ENCODE measurements at places on chromosomes 7 and 10.

DNA sequence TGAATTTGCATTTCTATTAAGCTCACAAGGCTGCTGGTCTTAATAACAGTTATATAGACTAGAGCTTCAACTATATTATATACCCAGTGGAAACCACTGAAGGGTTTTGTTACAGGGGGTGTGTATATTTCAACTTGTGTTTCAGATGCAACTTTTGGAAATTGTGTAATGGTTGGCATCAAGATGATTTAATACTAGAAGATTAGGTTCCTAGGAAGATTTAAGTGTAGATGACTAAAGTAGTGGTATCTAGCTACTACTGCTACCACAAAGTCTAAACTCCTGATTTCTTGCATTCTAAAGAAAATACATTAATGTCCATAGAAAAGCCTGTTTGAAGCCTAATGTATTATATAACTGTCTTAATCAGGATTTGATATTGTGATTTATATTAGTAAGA is 30.2 kb downstream of the AHR start:
- peaks cover 48% of the 10 kb centered on the region for H3K36me3 ChIP-seq
- H3K27me3 ChIP-seq: no peaks in the 10 kb centered on the region
- DNase-seq: no peak
- H3K4me3 ChIP-seq: no peak overlapping the region

GRCh38 chr10:49664006-49664841 is 15.2 kb upstream of the C10orf53 start:
- no peak overlapping the region for H3K27ac ChIP-seq
- H3K4me1 ChIP-seq: no peaks in the 10 kb centered on the region
- no peaks in the 10 kb centered on the region for H3K36me3 ChIP-seq
- H3K4me3 ChIP-seq: no peak overlapping the region
- DNase-seq: no peak

DNA sequence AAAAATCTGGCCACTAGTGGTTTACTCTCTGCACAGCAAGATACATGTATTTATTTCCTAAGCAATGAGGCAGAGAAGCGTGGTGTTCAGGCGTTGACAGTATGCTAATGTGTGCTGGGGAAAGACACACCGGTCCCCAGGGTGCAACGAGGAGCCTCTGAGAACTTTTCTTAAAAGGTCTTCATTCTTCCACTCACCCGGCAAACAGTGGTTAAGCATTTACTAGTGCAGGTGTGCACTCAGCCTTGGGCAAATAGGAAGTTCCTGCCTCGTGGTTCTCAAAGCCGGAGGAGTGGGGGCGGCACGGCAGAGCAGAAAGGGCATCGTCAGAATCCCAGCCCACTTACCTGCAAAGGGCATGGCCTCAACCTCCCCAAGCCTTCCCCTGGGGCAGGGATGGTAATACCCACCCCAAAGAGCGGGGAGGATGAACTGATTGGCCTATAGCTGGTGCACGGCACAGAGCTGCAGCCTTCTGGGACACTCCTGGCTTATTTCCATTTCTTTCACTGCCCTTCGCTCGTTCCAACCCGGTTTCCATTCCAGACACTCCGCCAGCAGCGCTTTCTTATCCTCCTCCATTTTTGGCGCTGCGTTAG is 184.3 kb upstream of the CTBP2 start:
- no peak overlapping the region for H3K4me3 ChIP-seq
- no peaks in the 10 kb centered on the region for H3K4me1 ChIP-seq
- no peaks in the 10 kb centered on the region for H3K36me3 ChIP-seq
- no peak for DNase-seq

- H3K4me3 ChIP-seq: no peak overlapping the region
- DNase-seq: no peak
- H3K27me3 ChIP-seq: peaks cover 6% of the 10 kb centered on the region
- no peak overlapping the region for H3K27ac ChIP-seq
These were observed 20.5 kb upstream of the INPP5A start for GRCh38 chr10:132516771-132517725.

DNA sequence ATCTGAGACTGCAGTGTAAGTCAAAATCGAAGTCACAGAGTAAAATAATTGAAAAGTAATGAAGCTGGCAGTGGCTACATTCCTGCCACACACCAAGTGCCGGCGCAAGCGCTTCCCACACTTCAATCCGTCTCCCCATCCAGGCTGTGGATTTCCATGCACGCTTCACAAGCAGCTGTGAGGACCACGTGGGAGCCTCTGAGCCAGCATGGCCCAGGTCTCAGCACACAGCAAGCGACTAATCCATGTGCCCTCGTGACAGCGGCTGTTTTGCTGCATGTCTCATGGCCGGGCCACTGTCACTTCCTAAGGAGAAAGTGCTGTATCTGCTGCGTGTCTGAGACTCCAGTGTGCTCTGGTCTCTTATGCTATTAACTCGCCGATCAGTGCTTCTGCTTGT is 566.9 kb downstream of the DNAJB6 start:
- H3K4me1 ChIP-seq: no peaks in the 10 kb centered on the region
- no peak overlapping the region for H3K4me3 ChIP-seq
- H3K27ac ChIP-seq: no peak overlapping the region
- DNase-seq: no peak

- no peaks in the 10 kb centered on the region for H3K27me3 ChIP-seq
- no peaks in the 10 kb centered on the region for H3K4me1 ChIP-seq
- no peak overlapping the region for H3K27ac ChIP-seq
- no peaks in the 10 kb centered on the region for H3K36me3 ChIP-seq
- no peak for DNase-seq
- H3K4me3 ChIP-seq: no peak overlapping the region
These were observed 41.3 kb upstream of the AGMO start for GRCh38 chr7:15603124-15603523.

- H3K4me3 ChIP-seq: no peak overlapping the region
- H3K27me3 ChIP-seq: no peaks in the 10 kb centered on the region
- peaks cover 55% of the 10 kb centered on the region for H3K4me1 ChIP-seq
These were observed 89.5 kb downstream of the PRKCQ start for GRCh38 chr10:6490614-6491013.

GRCh38 chr10:127243490-127244272 is 47.3 kb upstream of the INSYN2A start:
- peak; percentile 16 for DNase-seq
- no peaks in the 10 kb centered on the region for H3K36me3 ChIP-seq
- no peaks in the 10 kb centered on the region for H3K4me1 ChIP-seq
- H3K27me3 ChIP-seq: no peaks in the 10 kb centered on the region
- H3K4me3 ChIP-seq: no peak overlapping the region

- H3K36me3 ChIP-seq: peaks cover 63% of the 10 kb centered on the region
- no peaks in the 10 kb centered on the region for H3K4me1 ChIP-seq
These were observed 54.5 kb downstream of the CUL2 start for GRCh38 chr10:35035606-35036005.

- H3K4me1 ChIP-seq: no peaks in the 10 kb centered on the region
- H3K27me3 ChIP-seq: no peaks in the 10 kb centered on the region
- no peak overlapping the region for H3K27ac ChIP-seq
- no peaks in the 10 kb centered on the region for H3K36me3 ChIP-seq
These were observed 19.1 kb downstream of the CDC14C start for GRCh38 chr7:48943279-48943990.

DNA sequence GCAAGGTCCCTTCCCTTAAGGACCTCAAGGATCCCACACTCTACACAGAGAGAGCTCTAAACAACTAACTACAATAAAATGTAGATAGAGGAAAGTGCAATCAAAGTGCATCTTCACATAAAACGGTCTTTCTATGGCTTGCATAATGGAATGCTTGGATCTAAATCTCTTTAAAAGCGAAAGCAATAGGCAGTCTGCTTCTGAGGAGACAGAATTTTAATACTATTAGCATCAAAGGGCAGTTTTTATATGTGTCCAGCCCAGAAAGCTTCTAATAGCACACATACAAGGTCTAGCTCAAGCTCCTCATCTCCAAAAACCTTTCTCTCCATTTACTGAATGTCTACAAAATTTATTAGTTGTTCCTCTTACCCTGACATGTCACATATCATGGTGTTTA is 101.5 kb upstream of the C1GALT1 start:
- no peaks in the 10 kb centered on the region for H3K27me3 ChIP-seq
- H3K36me3 ChIP-seq: no peaks in the 10 kb centered on the region
- H3K4me3 ChIP-seq: no peak overlapping the region
- H3K27ac ChIP-seq: no peak overlapping the region

GRCh38 chr7:118352867-118353453 is 128.5 kb downstream of the ANKRD7 start:
- H3K4me3 ChIP-seq: no peak overlapping the region
- H3K27ac ChIP-seq: no peak overlapping the region
- no peak for DNase-seq
- no peaks in the 10 kb centered on the region for H3K27me3 ChIP-seq
- H3K4me1 ChIP-seq: no peaks in the 10 kb centered on the region
- no peaks in the 10 kb centered on the region for H3K36me3 ChIP-seq

DNA sequence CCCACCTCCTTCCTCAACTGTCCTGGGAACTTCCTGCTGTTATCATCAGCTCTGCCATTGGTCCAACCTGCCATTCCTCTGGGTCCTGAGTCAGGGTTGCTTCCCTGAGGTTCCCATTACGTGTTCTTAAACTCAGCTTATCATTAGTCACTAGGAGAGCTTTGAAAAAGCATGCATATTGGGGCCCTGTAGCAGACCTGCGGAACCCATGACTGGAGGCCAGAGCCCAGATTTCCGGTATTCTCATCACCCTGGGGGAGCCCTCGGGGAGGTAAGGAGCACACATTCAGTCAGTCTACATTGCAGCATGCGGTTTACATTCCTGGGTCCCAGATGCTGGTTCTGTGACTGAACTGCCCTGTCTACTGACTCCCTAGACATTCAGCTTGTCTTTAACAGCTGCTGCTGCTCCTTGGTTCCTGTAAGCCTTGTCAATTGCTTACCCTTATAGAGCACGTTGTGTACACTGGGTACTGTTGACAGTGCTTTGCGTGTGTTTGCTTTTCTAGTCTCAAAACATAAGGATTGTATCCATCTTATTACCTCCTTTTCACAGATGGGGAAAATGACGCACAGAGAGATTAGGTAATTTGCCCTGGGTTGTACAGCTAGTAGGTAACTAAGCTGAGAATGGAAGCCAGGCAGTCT is 12.8 kb downstream of the CDHR3 start:
- no peak overlapping the region for H3K4me3 ChIP-seq
- DNase-seq: no peak
- no peaks in the 10 kb centered on the region for H3K4me1 ChIP-seq
- H3K36me3 ChIP-seq: no peaks in the 10 kb centered on the region
- no peak overlapping the region for H3K27ac ChIP-seq

- no peaks in the 10 kb centered on the region for H3K36me3 ChIP-seq
- no peak for DNase-seq
- H3K4me1 ChIP-seq: no peaks in the 10 kb centered on the region
- no peak overlapping the region for H3K4me3 ChIP-seq
These were observed 185.8 kb downstream of the RELN start for GRCh38 chr7:103803631-103804030.

GRCh38 chr10:79063071-79063491 is 5.7 kb upstream of the ZMIZ1 start:
- no peak overlapping the region for H3K4me3 ChIP-seq
- DNase-seq: no peak
- peaks cover 52% of the 10 kb centered on the region for H3K4me1 ChIP-seq
- H3K27me3 ChIP-seq: no peaks in the 10 kb centered on the region
- no peak overlapping the region for H3K27ac ChIP-seq
- no peaks in the 10 kb centered on the region for H3K36me3 ChIP-seq

- H3K36me3 ChIP-seq: no peaks in the 10 kb centered on the region
- H3K27ac ChIP-seq: no peak overlapping the region
- DNase-seq: no peak
- no peak overlapping the region for H3K4me3 ChIP-seq
These were observed 1.3 kb downstream of the AMPH start for GRCh38 chr7:38629651-38630510.

DNA sequence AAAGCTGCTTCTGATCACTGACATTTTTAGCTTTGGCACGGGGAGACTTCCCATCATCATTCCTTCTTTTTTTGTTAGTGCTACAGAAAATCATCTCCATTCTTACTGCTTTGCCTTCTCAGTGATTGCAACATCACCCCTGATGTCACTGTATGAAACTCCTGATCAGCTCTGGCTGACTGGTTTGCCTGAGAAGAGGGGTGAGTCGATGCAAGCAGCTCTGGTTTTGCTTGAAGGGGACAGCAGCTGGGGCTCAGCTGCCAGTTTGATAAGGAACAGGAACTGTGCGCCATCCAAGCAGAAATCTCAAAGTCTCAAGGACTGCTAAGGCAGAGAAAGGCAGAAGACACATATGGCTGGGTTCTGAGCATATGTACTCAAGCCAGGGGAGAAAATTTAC is 808.5 kb upstream of the CELF2 start:
- H3K36me3 ChIP-seq: no peaks in the 10 kb centered on the region
- H3K27ac ChIP-seq: no peak overlapping the region
- H3K4me3 ChIP-seq: no peak overlapping the region
- no peaks in the 10 kb centered on the region for H3K27me3 ChIP-seq

DNA sequence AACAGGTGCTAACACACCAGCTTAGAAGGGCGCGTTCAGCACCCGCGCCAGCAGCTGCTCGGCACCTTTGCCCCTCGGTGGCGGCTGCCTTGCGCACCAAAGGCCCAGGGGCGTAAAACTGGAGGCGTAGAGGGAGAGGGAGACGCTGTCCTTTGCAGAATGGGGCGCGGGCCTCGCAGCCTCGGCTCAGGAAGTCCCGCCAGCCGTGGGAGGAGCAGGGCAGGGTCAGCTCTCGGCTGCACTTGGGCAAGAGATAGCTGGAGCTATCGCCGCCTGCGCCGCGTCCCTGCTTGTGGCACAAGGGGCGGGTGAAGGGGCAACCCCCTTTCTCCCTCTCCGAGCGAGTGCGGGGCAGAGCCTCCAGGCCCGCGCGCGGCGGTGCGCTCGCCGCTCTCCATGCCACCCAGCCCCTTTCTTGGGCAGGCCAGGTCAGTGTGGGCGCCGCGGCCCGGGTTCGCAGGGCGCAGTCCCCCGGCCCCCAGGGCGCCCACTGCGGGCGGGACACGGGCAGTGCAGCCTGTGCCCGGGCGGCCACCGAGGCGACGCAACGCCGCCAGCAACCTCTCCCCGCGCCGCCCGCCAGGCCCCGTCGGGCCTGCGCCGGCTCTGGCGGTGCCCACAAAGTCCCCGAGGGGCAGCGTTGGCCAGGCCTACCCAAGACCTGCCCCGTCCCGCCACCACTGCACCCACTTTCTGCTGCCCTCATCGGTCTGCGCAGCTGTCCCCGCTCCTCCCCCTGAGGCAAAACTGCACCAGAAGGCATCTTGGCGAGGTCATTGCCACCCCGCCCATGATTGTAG is 4.1 kb downstream of the NEUROD6 start:
- no peaks in the 10 kb centered on the region for H3K36me3 ChIP-seq
- H3K27ac ChIP-seq: no peak overlapping the region
- no peaks in the 10 kb centered on the region for H3K4me1 ChIP-seq
- no peak for DNase-seq

Data from CD4-positive, alpha-beta T cell (primary cell).